ENCODE measurements at places on chromosomes 13 and 19.

DNA sequence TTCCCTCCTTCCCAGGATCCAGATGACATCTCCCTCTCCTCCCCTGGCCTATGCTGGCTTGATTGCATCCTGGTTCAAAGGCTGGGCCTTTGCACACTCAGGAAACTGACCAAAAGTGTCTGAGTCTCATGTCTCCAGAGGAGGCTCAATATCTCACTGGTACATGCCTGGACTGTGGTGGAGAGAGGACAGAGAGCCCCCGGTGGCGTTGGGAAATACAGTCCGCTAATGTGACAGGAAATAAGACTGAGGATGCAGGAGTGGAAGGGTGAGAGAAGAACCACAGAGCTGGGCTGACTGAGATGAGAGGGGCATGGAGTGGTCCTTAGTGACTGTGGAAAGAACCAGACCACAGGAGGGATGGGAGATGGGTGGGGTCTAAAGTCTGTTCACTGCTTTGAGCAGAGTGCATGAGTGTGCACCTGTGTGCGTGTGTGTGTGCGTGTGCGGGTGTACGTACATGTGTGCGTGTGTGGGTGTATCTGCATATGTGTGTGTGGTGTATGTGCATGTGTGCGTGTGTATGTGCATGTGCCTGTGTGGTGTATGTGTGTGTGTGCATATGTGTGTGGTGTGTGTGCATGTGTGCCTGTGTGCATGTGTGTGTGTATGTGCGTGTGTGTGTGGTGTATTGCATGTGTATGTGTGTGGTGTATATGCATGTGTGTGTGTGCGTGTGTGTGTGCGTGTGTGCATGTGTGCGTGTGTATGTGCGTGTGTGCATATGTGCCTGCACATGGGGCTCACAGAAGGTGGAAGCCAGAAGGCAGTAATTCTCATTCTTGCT is 1.9 kb downstream of the SIGLEC5 start:
- DNase-seq = no peak

GRCh38 chr13:112624602-112625430 is 36.9 kb upstream of the TUBGCP3 start:
- no peak for DNase-seq

GRCh38 chr19:14476673-14477401 is 1.7 kb upstream of the PTGER1 start:
- DNase-seq = no peak

DNA sequence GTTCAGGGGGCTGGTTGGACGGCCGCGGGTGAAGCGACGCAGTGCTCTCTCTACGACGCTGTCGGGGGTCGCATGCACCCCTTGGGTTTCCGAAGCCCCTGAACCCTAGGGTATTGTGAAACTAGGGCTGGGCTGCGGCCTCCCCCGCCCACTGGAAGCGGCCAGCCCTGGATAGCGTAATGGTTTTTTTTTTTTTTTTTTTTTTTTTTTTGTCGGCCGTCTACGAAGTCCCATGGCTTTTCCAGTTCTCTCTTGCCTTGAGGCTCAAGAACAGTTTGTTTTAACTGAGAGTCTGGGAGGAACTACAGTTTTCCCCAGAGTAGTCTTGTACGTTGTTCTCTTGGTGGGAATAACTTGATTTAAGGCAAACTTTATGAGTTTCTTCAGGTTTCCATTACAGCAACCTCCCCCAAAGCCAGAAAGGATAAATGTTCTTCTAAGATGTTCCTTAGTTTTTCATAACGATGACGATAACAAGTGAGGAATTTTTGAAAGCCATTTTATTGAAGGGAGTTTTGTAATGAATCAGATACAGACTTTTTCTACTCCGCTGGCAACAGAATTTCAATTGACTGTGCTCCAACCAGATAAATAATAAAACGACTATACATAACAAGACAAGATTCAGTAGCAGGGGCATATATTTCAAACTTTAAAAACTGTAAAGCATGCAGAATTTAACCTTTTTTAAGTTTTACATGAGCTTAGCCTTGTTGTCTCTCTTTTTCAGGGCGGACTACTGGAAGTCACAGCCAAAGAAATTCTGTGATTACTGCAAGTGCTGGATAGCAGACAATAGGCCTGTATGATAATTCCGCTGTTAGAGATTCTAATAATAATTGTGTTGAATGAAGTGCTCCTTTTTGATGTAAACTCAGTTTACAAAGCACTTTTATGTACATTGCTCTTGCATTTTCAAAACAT is 867 bp downstream of the WBP4 start:
- DNase-seq = no peak

DNA sequence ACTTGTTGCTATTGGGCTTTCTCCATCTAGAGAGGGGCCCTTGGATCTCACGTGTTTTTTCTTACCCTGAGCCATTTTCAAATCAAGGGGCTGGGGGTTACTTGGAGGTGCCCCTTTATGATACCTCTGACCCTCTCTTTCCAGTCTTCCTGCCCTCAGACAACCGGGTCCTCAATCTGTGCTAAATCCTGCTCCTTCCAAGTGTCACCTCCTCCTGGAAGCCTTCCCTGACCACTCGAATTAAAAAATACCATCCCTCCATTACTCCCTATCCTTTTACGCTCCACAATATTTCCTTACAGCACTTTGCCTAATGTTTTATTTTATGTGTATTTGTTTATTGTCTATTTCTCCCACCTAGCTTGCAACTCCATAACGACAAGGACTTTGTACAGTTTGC is 3.3 kb downstream of the KLK8 start:
- DNase-seq = no peak

- DNase-seq = no peak
Measured at GRCh38 chr13:27264648-27265047, 6.0 kb upstream of the RASL11A start.

GRCh38 chr19:4910594-4911281 is 1.4 kb downstream of the UHRF1 start:
- DNase-seq = no peak

GRCh38 chr19:6279620-6279930 is 200 bp downstream of the MLLT1 start:
- DNase-seq = no peak

GRCh38 chr13:98371516-98372023 is 194.5 kb upstream of the RNF113B start:
- no peak for DNase-seq

DNA sequence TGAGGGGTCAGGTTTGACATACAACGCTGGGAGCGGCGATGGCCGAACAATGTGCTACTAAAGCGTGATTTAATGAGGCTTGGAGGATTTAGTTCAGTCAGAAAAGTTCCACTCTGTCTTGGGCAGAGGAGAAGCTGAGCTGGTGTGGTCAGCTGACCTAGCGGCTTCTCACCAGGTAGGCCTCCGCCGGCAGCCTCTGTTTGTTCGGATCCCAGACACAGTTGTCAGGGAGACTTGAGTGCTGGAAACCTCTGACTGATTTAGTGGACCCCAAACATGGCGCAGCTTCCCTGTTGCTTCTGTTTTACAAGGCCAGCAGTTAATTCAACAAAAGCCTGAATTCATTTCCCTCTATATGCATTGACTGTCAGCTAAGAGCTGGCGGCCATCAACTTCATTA is 36.5 kb upstream of the OLFM4 start:
- DNase-seq = no peak

- DNase-seq = no peak
Measured at GRCh38 chr13:66859078-66859477, 371.1 kb downstream of the PCDH9 start.

DNA sequence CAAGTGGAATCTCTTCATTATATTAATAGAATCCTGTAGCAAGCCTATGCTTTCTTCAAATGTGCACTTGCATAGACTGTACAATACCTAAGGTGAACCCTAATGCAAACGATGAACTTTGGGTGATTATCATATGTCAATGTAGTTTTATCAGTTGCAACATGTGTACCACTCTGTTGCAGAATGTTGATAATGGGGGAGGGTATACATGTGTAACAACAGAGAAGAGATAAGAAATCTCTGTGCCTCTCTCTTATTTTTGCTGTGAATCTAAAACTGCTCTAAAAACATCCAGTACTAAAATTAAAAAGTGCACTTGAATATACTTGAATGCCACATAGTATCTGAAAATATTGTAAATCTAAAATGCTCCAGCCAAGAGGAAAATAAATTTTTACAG is 820.8 kb upstream of the MIR17HG start:
- DNase-seq = no peak

GRCh38 chr19:495402-496111 is 729 bp upstream of the MADCAM1 start:
- no peak for DNase-seq

DNA sequence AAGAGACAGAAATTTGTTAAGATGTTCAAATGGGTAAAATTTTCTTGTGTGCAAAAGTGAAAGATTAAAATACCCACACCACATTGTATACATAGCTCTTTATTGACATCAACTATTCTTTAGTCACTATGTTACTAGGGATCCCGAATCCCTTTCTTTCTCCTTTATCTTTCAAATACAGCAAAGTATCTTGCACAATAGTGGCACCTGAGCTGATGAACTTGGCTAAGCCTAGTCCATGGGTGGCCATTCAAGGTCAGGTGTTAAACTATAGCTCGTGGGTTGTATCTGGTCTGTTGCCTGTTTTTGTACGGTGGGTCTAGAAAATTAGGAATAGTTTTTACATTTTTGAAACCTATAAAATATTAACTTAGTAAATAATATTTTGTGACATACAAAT is 210.9 kb downstream of the SLITRK6 start:
- no peak for DNase-seq

GRCh38 chr13:97798171-97798821 is 155.2 kb upstream of the IPO5 start:
- no peak for DNase-seq

GRCh38 chr19:2168619-2169424 is 5.1 kb downstream of the DOT1L start:
- peak; percentile 95 for DNase-seq

DNA sequence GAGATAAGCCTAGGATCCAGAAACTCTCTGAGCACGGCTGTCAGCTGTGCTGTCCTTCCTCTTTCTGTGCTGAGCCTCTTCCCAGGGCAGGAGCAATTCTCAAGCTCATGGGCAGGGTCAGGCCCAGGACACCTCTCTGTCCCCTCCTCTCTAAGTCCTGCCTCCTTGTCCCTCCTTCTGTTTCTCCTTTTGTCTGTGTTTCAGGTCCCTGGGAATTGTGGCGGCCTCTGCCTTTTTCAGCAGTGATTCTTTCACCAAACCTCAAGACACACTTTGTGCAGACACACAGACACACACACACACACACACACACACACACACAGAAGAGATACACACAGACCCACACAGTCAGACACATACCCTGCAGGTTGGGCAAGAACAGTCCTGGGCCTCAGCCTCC is at the start of gene PSG1:
PSG1 (minus strand) TSS at position 101 of the 400 bp plus-strand sequence. CDS start 132 bp downstream, outside the sequence.
- DNase-seq = no peak

- DNase-seq = no peak
Measured at GRCh38 chr13:38943231-38943630, 47.4 kb downstream of the STOML3 start.

- no peak for DNase-seq
Measured at GRCh38 chr19:17402982-17403855, 2.2 kb downstream of the BST2 start.

- DNase-seq = no peak
Measured at GRCh38 chr13:106795847-106796246, 227.9 kb upstream of the ARGLU1 start.

DNA sequence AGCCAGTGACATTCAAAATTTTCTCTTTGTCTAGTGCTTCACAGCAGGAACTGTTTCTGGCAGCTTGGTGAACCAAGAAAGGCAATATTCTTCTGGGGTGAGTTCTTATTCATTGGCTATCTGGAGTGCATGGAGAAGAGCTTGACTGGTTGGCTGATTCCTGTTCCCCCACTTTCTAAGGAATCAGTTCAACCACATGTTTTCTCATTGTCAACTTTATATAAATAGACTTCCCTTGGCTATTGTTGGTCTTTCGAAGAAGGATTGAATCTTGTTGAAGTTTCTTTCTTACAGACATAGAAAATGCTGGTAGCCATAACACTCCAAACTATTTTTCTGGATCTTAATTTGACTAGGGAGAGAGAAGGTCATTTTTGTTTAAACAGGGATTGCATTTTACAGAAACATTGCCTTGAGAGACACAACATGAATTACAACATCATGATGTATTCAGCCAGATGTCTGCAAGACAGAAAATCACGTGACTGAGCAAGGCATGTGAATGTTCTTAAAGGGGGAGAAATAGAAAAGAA is 85.2 kb downstream of the EDNRB start:
- DNase-seq = no peak

GRCh38 chr13:45678282-45678681 is 23.8 kb upstream of the CBY2 start:
- no peak for DNase-seq

GRCh38 chr13:80605011-80605410 is 264.1 kb upstream of the SPRY2 start:
- no peak for DNase-seq

DNA sequence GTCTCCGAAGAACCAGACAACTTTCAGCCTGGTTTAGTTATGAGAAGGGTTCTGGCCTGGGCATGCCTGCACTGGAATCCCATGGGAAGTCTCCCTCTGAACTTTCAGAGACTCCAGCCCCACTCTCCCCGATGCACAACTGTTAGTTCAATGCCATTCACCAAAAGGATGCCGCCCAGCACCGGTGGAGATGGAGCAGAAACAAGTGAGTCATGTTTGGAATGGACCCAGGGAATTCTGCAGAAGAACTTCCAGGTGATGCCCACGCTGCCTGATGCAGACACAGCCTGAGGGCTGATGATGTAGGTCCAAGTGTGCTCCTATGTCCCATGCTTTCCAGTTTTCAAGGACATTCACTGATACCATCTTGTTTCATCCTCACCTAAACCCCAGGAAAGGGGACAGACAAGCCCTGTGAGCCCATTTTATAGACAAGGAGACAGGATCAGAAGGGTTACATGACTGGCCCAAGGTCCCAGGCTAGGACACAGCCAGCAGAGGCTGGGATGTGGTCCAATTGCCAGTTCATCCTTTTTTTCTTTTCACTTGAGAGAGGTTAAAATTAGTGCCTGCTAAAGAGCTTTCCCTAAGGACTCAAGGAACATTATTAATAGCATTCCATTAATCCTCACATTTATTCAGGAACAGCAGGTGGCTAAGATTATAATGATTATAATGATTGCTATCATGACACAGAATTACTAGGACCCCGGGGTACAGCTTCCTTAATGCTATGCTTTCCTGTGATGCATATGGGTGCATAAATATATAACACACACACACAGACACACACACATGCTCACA is 39.5 kb downstream of the SIAH3 start:
- DNase-seq = peak; percentile 25

- no peak for DNase-seq
Measured at GRCh38 chr19:47762615-47763308, 15.7 kb upstream of the SELENOW start.

DNA sequence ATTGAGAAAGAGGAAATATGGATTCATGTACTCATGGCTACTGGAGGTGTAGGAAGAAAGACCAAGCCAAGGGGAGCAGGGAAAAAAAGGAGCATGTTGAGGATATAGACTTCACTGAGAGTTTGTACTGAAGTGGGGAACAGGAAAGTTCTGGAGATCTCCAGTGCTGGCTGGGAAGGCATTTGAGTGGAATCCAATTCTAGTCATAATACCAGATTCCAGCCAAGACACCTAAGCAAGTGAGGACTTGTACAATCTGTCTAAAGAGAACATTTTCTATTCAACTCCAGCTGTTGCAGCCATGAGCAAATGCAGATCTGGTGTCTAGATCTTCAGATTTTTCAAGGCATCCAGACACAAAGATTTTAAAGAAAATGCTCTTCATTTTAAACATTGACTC is 412.5 kb downstream of the OXGR1 start:
- DNase-seq = no peak

Measured in omental fat pad (tissue), 4 donors.